ENCODE measurements at places on chromosomes 7 and 10. TPM values are rescaled to one million over a fixed set of nuclear protein-coding genes. Genes with fewer than 3 reads are reported as not detected.

- no peaks in the 10 kb centered on the region for H3K36me3 ChIP-seq
- no peaks in the 10 kb centered on the region for H3K27me3 ChIP-seq
- DNase-seq = no peak
- H3K4me3 ChIP-seq = no peak overlapping the region
- H3K27ac ChIP-seq = no peak overlapping the region
These were observed 26.5 kb downstream of the LEP start for GRCh38 chr7:128267595-128267924.

- H3K4me1 ChIP-seq = no peaks in the 10 kb centered on the region
- H3K4me3 ChIP-seq = no peak overlapping the region
- DNase-seq = no peak
- no peaks in the 10 kb centered on the region for H3K27me3 ChIP-seq
- no peaks in the 10 kb centered on the region for H3K36me3 ChIP-seq
These were observed 23.8 kb upstream of the STARD3NL start for GRCh38 chr7:38154278-38154677.

DNA sequence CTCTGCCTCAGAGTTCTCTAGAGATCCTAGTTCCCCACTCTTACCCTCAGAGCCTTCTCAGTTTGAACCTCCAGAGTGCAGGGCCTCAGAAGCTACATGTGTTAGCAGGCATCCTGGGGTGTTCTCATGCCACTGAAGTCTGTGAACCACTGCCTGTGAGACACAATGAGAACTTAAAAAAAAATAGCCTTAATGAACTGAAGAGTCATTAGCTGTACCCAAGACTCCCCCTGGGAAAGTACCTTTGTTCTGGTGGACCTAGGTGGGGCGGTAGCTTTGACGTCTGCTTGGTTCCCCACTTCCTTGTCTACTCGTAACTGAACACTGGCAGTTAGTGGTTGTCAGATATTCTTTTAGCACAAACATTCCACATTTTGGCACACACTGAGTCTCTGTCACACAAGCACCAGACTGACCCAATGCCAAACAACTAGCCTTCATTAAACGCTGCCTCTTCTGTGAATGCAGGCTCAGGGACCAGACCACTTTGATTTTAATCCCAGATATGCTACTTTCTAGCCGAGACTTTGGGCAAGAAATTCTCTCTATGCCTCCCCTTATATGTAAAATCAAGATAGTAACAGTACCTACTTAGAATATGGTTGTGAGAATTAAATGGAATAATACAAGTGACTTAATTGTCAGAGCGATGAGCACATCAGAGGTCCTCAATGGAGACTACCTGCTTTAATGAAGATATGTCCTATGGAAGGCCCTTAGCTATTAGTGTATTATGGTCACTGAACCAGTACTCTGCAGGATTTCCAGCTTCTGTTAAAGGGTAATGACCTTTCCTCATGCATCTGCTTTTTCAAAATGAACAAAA is 75.3 kb upstream of the CC2D2B start:
- no peak overlapping the region for H3K27ac ChIP-seq
- no peaks in the 10 kb centered on the region for H3K27me3 ChIP-seq
- H3K4me3 ChIP-seq = no peak overlapping the region
- H3K4me1 ChIP-seq = no peaks in the 10 kb centered on the region

DNA sequence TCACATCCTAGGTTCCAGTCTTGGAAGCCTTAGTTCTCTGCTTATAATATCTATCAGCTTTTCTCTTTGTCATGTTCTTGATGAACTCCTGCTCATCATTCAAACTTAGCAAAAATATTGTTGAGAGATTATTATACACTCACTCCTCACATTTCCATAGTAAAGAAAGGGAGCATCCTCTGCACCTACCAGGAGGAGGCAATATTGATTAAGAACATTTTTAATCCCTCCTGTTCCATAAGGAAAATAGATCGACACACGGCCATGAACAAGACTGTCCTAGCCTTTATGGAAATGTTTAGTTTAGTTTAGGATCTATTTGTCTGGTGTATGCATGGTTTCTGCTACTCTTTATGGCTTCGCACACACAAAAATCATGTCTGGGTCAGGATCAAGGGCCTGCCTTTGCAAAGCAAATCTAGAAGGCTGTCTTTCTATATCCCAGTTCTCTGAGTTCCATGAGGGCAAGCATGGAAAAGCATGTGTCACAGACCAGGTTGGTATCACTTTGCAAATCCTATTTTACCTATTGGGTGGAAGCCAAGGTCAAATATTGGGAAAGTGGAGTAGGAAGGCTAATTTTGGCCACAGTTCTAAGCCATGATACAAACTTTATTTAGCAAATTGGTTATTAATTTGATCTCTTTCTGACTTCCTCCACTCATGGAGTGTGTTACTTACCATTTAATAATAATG is 164.4 kb downstream of the MDFIC start:
- no peaks in the 10 kb centered on the region for H3K36me3 ChIP-seq
- H3K4me3 ChIP-seq = no peak overlapping the region
- no peaks in the 10 kb centered on the region for H3K27me3 ChIP-seq

DNA sequence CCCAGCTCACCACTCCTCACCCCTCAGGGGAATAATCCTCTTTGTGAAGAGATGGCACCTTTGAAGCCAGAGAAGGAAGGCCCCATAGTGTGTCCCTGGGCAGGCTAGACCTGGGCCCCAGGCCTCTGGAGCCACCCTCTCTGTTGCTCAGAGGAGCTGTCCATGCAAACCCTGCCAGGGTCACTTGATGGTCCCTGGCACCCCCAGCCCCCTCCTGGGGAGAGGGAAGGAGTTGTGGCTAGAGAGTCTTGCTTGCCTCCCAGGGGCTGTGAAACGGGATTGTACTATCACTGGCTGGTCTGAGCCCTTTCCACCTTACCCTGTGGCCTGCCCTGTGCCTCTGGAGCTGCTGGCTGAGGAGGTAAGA is 5.8 kb downstream of the GHRHR start:
- no peaks in the 10 kb centered on the region for H3K27me3 ChIP-seq
- no peak overlapping the region for H3K27ac ChIP-seq
- no peak overlapping the region for H3K4me3 ChIP-seq
- DNase-seq = no peak

- DNase-seq = no peak
- H3K4me3 ChIP-seq = no peak overlapping the region
- no peaks in the 10 kb centered on the region for H3K36me3 ChIP-seq
These were observed 181.0 kb downstream of the SORCS3 start for GRCh38 chr10:104822088-104822487.

GRCh38 chr10:69093933-69094332 is 6.0 kb downstream of the SRGN start:
- no peaks in the 10 kb centered on the region for H3K36me3 ChIP-seq
- no peak overlapping the region for H3K4me3 ChIP-seq
- H3K4me1 ChIP-seq = no peaks in the 10 kb centered on the region
- no peak for DNase-seq
- H3K27ac ChIP-seq = no peak overlapping the region

- H3K36me3 ChIP-seq = no peaks in the 10 kb centered on the region
- H3K4me1 ChIP-seq = no peaks in the 10 kb centered on the region
- no peaks in the 10 kb centered on the region for H3K27me3 ChIP-seq
- H3K27ac ChIP-seq = peak overlapping the region; percentile 74
These were observed 125.3 kb downstream of the SGMS1 start for GRCh38 chr10:50498465-50498864.

The UBTD1 gene
- 6.8 TPM for total RNA-seq

The MMRN2 gene
- 7.6 TPM for total RNA-seq

The PILRB gene
- 20.0 TPM for total RNA-seq

The ARF5 gene
- total RNA-seq = 92.2 TPM

The PANK1 gene
- total RNA-seq = 55.9 TPM
